ENCODE measurements at places on chromosomes 5 and 9.
A peak's percentile ranks its signal among the peaks of the same experiment; 100 is the strongest.

DNA sequence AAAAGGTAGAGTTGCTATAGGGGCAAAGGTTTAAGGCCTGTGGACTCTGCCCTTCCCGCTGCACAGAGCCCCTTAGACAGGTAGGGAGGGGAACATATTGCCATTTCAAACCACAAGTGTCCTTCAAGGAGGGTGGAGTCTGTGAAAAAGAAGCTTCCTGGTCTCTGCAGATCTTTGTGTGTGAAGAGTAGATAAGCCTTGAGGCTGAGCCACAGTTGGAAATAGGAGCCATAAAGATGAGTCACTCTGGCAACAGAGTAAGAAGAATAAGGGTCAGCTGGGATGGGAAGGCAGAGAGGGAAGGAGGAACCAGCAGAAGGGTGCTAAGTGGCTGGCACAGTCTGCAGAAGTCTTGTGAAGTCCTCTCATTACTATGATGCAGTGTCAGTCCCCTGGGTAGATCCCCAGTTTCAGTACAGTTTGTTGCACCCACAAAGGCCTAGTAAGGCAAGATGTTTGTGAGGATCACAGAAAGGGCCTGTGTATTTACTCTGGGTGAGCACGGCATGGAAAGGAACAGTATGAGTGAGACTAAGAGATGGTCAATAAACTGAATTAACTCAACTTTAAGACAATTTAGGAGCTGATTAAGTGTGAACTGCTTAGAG lies 18.1 kb downstream of the GRXCR2 start:
- DNase-seq = no peak

DNA sequence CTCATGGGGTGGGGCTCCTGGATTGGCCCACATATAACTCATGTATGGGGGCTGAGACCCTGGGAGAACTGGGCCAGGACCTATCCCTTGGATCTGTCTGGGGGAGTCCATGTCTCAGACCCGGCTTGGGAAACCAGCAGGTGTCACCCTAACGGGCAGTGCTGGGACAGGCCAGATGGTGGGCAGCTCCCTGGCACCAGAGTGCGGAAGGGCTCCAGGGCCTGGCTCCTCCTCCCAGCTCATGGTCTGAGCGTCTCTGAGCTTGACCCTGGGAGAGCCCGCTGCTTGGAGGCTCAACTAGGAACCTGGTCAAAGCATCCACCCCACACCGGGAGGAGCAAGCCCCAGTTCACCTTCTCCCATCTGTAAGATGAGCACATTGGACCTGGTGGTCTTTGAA lies 15.5 kb upstream of the NCS1 start:
- no peak for DNase-seq

DNA sequence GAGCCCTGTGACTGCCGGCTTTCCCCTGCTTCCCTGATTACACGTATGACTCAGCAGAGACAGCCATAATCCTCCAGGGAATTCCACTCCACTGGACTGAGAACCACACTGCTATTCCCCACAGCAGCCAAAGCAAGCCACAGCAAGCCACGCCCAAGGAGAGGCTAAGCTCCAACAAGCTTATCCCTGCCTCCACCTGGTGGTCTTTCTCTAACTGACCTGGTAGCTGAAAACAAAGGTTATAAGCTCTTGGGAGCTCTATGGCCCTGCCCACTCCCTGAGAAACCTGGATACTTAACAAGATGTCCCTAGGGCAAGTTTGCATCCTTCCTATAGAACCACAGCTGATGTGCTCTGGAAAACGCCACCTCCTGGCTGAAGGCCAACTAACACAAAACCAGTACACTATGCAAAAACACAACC lies 613.7 kb upstream of the CDH18 start:
- DNase-seq = peak; percentile 51

DNA sequence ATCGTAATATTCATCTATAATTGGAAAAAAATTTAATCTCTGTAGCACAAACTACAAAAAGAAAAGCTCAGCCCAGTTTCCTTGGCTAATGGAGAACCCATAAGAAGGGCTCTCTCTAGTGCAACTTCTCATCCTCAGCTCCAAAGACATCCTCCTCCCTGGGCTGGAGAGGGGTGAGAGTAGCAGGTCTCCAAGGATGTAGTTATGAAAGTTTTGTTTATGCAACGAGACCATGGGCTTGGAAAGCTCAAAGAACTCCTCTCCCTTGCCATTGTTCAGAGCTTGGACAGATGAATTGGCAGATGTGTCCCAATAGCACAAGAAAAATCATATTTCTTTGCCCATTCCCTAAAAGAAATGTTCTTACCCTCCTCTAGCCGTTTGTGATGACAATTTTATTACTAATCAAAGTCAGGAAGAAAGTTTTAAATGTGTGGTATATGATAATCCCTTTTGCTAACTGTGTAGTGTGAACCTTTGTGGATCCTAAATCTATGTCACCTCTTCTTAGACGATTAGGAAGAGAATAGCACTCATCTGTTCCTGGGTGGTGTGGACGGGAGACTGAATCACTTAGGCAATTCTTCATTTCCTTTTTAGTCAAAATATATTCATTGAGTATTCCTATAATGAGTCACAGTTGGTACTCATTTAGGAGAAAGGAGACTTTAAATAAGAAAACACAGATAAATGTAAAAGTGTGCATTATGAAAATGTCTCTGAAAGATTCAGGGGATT lies 52.2 kb downstream of the GARNL3 start:
- no peak for DNase-seq

DNA sequence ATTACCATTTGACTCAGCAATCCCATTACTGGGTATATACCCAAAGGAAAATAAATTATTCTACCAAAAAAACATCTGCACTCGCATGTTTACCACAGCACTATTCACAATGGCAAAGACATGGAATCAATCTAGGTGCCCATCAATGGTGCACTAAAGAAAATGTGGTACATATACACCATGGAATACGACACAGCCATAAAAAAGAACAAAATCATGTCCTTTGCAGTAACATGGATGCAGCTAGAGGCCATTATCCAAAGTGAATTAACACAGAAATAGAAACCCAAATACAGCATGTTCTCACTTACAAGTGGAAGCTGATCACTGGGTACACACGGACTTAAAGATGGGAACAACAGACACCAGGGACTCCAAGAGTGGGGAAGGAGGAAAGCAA lies 2.1 kb downstream of the CDC23 start:
- no peak for DNase-seq

- no peak for DNase-seq
Observed at GRCh38 chr5:137096149-137097103, 402.7 kb downstream of the SPOCK1 start.

DNA sequence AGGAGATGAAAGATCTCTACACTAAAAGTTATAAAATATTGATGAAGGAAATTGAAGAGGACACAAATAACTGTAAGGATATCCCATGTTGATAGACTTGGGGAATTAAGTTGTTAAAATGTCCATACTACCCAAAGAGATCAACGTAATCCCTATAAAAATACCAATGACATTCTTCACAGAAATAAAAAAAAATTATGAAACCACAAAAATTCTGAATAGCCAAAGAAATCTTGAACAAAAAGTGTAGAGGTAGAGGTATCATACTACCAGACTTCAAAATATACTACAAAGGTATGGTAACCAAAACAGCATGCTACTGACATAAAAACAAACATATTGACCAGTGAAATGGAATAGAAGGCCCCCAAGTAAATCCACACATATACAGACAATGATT lies 71.5 kb upstream of the ELL2 start:
- DNase-seq = no peak

GRCh38 chr9:134575901-134576176 lies 65.8 kb upstream of the COL5A1 start:
- no peak for DNase-seq

GRCh38 chr5:42745856-42746255 lies 10.8 kb upstream of the CCDC152 start:
- DNase-seq = no peak

GRCh38 chr9:129133082-129133481 lies 21.9 kb downstream of the PTPA start:
- DNase-seq = no peak

- DNase-seq = no peak
Observed at GRCh38 chr9:110104261-110104809, 103.6 kb downstream of the C9orf152 start.

- DNase-seq = no peak
Observed at GRCh38 chr9:122815544-122815943, 12.8 kb downstream of the PDCL start.

DNA sequence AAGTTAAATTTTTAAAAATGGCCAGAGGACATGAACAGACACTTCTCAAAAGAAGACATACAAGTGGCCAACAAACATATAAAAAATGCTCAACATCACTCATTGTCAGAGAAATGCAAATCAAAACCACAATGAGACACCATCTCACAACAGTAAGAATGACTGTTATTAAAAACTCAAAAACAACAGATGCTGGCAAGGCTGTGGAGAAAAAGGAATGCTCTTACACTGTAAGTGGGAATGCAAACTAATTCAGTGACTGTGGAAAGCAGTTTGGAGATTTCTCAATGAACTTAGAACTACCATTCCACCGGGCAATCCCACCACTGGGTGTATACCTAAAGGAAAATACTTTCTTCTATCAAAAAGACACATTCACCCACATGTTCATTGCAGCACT lies 168.5 kb upstream of the PIK3R1 start:
- DNase-seq = peak; percentile 68

- DNase-seq = no peak
Observed at GRCh38 chr5:54528633-54529209, 11.2 kb downstream of the SNX18 start.

DNA sequence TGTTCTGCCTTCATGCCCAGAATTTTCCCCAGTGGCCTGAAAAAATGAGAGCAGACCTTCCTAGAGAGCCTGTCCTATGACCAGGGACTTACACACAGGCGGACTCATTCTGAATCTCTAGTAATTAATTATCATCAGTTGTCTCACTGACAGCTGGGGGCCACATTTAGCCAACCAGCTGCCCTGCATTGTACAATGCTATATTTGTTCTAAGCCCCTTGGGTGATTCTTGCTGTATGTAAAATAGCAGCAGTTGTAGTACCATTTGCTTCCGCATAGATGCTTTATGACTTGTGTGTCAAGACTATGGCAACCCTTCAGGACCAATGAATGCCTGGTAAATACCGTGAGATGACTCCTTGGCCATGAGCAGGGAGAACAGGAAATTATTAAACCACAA lies 415.4 kb upstream of the SEMA6A start:
- no peak for DNase-seq

- no peak for DNase-seq
Observed at GRCh38 chr5:137627706-137628105, 108.2 kb downstream of the KLHL3 start.

GRCh38 chr5:174610968-174611367 lies 113.4 kb upstream of the MSX2 start:
- DNase-seq = no peak

DNA sequence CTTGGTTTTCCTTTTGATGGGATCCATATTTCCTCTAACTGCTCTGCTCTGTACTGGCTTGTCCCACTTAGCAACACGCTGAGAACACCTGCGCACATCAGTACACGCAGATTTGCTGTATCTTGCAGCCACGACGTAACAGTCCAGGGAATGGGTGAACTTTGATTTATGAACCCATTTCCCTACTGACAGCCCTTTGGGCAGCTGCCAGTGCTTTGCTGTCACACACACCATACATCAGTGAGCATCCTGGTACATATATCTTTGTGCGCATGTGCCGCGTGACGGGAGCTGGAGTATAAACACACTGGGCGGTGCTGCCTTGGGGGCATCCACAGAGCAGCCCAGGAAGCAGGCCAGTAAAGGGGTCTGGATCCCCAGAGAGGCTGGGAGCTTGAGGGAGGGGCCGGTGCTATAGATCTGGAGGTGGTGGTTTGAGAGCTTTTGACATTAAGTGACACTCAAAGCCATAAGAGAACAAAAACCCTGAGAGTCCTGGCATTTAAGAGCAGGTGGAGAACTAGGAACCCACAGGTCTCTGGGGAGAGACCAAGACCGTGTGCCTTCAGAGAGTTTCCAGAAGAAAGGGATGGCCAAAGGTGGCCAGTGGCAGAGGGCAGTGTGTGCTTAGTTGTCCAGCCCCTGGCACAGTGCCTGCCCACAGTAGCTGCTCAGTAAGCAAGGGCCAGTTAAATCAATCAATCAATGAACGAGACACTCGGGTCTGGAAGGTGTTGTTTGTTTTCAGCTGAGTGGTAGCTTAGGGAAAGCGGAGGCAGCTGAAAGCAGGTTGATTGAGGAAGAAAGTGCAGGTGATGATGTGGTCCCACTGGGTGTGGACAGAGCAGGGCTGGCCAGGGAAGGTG lies 53.7 kb downstream of the LMX1B start:
- DNase-seq = no peak

DNA sequence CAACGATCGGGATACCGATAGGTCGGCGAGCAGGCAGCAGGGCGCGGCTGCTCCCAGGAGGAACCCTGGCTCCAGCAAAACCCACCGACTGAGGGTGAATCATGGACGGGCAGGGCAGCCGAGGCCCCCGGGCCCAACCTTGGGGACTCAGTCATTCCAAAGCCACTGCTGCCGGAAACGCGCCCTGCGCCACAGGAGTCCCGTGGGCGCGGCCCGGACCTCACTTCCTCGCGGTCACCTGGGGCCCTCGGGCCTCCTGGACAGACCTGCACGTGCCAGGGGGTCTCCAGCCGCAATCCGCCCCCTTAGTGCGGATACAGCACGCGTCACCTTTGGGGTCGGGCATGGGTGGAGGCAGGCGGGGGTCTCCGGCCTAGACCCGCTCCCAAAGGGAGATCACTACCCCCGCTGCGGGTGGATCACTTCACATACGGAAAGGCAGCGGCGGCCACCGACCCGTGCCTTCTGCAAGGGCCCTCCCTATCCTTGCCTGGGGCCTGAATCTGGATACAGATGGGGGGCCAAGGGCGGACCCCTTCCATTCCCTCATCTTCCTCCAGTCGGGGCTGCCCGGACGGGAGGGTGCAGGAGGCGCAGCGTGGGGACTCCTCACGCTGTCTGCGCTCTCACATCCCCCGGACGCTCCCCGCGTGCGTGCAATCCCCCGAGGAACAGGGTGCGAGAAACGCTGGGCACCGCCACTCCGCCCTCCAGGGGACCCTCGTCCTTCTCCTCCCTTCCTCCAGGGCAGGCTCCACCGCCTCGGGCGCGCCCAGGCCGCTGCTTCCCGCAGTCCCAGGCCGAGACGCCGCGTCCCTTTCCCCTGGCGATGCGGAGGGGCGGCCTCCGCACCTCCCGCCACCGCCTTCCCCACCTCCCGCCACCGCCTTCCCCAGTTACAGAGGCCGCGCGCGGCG lies 586 bp downstream of the TXN start:
- DNase-seq = no peak

DNA sequence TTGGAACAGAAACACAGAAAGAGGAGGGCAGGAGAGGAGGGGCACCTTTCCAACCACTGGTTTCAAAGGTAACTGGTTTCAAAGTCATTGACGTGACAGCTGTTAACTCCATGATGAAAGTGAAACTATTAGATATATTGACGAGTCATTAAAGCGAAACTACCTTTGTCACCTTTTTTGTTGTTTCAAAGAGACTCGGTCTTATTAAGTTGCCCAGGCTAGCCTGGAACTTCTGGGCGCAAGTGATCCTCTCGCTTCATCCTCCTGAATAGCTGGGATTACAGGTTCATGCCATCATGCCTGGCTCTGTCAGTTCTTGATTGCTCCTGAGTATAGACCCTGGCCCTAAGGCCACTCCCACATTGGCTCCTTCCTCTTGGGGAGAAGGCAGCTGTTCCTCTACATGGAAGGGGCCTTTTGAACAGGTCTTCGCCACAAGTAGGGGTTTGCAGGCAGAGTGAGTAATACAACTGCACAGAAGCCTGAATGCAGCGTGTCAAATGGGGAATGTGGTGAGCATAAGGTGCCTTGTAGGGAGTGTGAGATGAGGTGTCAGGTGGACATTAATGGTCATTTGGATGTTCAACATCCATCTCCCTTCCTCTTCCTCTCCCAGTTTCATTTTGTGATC lies 3.4 kb upstream of the F12 start:
- no peak for DNase-seq
